ENCODE measurements at places on chromosomes 3 and 15.

DNA sequence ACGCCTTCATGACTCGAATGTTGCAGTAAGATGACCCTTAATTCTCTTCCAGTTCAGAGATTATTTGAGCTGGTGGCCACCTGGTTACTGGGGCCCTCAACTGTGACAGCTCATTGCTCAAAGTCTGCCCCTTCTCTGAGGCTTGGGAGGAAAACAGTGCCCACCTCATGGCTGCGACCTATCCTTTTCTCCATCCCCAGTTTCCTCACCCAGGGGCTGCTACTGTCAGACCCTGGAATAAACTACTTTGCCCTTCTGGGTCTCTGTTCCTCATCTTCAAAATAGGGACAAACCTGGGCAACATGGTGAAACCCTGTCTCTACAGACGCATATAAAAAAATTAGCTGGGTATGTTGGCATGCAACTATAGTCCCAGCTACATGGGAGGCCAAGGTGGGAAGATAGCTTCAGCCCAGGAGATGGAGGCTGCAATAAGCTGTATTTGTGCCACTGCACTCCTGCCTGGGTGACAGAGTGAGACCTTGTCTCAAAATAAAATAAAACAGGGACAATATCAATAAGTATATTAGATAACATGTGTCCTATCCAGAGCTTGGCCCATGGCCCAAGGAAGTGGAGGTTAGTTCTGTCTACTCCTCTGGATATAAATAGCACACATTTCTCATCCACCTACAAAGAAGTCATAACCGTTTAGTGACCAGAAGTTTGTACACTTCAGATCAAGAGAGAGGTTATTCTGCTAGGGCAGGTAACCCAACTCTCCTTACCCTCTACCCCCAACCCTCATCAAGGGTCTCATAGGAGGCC is 2.2 kb upstream of the RASL12 start:
- no peak for DNase-seq

- DNase-seq = no peak
These were observed 37.3 kb upstream of the KLHL6 start for GRCh38 chr3:183592821-183593220.

GRCh38 chr3:70583682-70584081 is 271.2 kb upstream of the MDFIC2 start:
- no peak for DNase-seq

DNA sequence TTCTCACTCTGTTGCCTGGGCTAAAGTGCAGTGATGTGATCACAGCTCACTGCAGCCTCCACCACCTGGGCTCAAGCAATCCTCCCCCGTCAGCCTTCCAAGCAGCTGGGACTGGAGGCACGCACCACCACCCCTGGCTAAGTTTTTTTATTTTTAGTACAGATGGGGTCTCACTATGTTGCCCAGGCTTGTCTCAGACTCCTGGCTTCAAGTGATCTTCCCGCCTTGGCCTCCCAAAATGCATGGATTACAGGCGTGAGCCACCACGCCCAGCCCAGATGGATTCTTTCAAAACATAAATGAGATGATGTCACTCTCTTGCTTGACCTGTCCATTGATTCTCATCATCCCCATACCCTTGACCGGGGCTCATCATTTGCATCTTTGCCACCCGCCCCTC is 72.6 kb upstream of the SLC6A6 start:
- no peak for DNase-seq

DNA sequence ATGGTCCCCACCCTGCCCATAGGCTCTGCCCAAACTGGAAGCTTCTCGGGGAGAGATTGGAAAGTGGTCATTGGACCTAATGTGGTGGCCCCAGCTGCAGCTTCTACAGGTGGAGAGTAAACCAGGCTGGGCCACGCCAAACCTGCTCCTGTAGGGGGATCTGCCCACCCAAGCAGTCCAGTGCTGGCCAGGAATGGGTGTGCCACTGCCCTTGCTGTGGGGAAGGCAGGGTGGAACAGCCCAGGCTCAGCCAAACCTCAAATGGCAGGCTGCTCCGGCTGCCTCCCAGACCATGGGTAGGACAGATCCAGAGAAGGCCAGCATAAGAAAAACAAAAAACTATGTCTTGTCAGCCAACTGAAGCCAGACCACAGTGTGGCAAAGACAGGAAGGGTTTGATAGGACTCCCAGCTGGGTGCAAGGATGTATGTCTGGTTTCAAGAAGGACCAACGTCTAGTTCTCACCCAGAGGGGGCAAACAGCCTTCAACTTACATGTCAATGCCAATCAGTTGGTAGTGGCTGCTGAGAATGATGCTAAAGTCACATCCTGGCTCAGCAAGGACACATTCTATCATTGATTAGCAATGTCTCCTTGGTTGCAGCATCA is 267.3 kb downstream of the UACA start:
- DNase-seq = no peak

GRCh38 chr3:117019082-117019713 is 309.6 kb downstream of the TUSC7 start:
- DNase-seq = peak; percentile 59

- DNase-seq = no peak
These were observed 123.1 kb upstream of the LRRFIP2 start for GRCh38 chr3:37297459-37297858.

DNA sequence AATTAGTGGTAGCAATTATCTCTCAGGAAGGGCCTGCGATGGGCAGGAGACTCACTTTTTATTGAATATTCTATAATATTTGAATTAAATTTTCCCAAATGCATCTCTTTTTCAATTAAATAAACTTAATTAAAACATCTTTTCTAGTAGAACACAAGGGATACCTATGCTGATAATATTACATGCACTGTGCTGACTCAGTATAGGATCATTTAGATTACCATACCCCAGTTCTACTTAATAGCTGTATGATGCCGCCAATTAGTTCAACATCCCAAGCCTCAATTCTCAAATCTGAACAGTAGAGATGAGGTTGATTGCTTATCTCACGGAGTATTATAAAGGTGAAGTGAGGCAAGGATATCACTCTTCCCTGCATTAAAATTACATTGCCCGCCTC is 149.2 kb downstream of the SLCO3A1 start:
- no peak for DNase-seq

- DNase-seq = no peak
These were observed 12.1 kb upstream of the RAD18 start for GRCh38 chr3:8975081-8976020.

DNA sequence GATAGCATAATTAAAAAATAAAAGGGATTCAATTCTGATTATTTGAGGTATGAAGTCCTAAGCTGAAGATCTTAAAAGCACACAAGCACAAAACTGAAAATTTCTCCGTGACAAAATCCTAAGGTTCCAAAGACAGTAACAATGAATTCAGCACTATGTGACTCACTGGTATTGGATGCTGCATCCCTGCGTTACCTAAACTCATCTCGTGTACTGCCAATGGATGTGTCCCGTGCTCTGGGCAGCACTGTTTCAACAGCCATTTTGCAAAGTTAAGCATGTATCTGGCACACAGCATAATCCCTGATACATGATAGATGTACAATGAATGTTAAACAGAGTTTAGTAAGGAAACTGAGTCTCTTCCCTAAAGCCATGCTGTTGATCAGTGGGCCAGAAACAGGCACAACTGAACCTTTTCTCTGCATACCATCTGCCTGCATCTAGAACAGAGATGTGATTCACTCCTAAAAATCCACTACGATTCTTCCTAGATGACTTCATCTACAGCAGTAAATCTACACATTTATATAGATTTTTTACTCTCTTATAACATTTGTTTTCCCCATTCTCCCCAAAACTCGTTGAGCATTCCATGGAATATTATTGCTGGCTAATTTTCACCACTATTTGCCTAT is 14.3 kb downstream of the SUCLG2 start:
- DNase-seq = no peak

DNA sequence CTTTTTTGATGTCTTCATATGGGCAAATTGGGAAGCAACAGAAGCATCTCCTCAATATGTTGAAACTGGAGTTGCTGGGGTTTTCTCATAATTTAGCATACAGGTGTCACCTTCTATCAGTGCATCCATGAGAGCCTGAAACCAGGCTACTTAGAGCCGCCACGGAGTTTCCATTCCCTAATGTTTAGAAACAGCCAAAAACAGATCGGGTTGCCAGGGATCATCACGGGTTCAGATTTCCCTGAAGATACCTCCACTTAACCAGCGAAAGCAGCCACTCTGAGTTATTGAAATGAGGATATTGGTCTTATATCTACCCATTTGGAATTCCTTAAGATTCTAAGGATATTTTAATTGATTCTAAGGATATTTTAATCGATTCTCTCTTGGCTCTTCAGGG is 14.5 kb downstream of the TERB2 start:
- no peak for DNase-seq

DNA sequence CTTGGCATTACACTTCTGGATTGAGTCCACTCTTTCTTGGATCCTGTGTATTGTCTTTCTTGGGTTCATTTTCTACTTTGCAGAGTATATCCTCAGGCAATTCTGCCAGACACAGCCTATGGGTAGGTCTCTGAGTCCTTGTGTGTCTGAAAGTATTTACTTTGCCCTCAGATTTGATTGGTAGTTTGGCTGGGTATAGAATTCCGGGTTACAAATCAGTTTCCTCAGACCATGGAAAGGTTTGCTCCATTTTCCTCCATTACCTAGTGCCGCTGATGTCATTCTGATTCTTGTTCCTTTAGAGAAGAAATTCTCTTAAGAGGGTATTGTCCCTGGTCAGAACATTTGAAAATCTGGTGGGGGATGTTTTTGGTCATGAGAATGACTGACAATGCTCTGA is 133.2 kb downstream of the NUP210 start:
- DNase-seq = no peak

- no peak for DNase-seq
These were observed 1.6 kb downstream of the BDH1 start for GRCh38 chr3:197554196-197554561.

GRCh38 chr3:194351080-194351672 is at the start of gene CPN2:
TSS of gene CPN2 (minus strand) at chr3:194351328. CDS start at chr3:194342702, 8,626 bp downstream.
- no peak for DNase-seq

DNA sequence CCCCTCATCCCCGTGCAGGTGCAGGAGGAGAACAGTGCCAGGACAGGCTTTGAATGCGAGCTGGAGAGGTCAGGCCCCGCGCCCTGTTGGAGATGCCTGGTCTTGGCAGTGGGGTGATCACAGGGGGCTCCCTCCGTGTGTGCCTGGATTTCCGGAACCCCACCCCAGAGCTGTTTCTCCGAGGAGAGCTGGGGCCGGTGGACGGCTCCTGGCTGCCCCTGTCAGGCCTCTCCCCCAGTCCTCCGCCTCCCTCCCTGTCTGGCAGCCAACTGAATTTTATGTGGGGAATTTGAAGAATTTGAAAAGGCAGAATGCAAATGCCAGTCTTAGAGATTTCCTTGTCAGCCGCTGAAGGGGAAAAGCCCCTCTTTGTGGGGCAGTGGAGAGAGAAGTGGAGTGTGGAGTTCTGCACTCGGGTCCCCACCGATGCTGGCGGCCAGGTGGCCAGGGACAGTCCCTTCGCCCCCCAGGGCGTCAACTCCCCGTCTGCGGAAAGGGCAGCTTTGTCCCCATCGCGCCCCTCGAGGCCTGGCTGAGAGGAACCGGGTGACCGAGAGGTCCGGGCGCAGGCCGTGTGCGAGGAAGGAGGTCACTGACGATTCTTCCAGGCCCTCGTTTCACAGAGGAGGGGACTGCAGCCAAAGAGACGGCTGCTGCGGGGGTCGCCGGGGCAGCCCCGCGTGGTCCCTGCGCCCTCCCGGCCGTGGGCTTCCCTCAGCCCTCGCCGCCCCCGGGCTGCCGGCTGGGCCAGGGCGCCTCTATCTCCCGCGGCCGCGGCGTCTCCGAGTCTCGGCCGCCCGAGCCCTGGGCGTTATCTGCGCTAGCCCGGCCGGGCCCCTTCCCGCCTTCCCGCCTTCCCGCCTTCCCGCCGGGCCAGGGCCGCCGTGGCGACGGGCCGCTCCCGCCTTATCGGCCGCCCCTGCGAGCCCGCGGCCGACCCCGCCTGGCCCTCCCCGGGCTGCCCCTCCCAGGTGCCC is 56.0 kb upstream of the LCTL start:
- peak; percentile 34 for DNase-seq

- DNase-seq = no peak
These were observed 301.9 kb upstream of the AGTR1 start for GRCh38 chr3:148395821-148396220.

DNA sequence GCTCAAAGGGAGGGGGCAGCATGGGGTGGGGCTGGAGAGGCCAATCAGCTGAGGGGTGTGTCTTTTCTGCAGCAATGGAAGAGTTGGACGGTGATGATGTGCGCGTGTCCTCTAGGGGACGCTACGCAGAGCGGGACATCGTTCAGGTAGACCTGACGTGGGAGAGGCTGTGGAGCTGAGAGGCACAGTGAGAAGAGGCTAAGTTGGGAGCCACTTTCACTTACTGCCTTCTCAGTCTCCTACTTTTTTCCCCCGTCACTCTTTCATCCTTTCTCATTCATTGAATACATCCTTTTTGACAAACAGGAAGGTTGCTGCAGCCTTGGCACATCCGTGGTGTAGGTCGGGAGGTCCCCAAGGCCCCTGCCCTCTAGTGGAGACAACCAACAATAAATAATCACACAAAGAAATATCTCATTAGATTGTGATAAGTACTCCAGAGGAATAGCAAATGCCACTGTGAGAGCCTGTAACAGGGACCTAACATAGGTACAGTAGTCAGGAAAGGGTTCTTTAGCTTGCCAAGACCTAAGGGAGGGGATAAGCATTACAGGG is 4.4 kb upstream of the BRPF1 start:
- DNase-seq = no peak

DNA sequence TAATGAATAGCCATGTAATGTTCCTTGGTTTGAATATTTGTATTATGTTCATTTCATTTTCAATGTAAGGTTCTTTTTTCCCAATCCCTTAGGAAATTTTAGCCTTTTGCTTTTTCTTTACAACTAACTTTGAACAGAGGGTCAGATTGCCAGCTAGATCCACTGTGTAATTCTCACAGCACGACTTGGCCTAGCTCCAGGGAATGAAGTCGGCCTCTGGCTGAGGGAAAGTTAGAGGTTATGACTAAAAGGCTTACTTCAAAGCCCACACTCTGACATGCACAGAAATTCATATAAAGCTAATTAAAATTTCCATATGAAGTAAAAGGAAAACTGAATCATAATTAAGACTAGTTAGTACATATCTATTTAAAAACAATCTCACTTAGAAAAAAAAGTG is 38.7 kb downstream of the ROBO1 start:
- DNase-seq = no peak

DNA sequence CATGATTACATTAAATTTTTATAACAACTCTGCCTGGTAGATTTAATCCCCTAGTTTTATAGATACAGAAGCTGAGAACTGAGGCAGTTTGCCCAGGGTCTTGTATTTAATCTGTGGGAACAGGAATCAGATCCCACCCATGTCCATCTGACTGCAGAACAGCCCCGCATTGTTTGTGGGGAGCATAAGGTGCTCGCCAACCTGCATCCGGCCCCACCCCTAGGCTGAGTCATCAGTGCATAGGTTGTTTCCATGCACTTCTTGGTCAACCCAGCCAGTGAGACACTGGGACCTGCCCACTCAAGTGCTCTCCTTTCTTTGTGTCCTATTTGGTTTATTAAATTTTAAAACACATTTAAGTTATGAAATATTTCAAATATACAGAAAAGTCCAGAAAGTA is 266.2 kb downstream of the OPA1 start:
- no peak for DNase-seq

- DNase-seq = peak; percentile 32
These were observed 26.0 kb downstream of the PPCDC start for GRCh38 chr15:75049392-75049791.
